ENCODE measurements at places on chromosomes 13 and 19.

DNA sequence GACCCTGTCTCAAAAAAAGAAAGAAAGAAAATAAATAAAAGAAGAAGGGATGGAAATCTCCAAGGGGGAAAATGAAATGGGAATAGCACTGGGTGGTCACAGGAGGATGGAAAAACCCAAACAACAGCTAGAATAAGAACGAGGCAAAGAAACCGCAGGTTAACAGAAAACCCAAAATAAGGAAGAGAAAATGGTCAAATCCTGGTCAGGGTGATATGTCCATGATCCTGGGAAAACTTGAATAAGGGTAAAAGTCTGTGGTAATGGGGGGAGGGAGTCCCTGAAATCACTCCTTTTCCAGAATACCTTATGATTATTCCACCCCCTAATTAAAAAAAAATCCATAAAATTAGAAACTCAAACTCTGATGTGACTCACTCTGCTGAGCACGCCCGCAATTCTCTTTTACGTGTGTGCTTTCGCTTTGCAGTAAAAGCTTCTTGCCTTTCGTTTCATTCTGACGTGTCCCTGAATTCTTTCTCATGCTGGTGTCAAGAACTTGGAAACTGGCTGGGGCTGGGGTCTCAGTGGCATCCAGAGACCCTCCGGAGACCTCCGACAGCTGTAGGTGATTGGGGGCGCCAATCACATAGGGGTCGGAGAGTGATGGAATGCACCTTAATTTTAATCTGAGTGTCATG lies 4.3 kb upstream of the NAXD start:
- DNase-seq, result no peak

DNA sequence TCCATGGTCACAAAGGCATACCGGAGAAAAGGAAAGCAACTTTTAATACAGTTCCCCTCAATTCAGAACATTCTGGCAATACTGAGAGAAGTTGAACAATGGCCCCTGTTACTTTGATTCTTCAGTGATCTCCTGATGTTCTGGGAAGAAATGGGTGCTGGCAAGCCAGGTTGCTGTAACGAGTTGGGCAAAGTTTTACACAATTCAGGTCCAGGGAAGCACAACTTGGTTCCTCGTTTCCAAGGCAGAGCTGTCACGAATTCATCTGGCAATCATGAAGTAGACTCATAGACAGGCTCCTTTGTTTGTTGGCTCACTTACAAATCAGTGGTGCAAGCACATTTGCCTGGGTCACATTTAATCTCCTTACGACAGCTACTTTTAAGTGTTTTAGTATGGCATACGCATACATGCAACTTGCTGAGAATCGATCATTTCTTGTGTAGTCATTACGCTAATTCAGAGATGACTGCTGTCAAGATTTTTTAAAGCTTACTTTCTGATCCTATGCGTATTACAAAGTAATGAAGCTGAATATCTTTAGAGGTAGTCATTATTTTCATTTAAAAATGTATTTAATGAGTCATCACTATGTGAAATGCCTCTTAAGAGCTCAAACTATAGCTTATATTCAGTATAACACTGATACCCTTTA lies 174.7 kb downstream of the GPC5 start:
- no peak for DNase-seq

DNA sequence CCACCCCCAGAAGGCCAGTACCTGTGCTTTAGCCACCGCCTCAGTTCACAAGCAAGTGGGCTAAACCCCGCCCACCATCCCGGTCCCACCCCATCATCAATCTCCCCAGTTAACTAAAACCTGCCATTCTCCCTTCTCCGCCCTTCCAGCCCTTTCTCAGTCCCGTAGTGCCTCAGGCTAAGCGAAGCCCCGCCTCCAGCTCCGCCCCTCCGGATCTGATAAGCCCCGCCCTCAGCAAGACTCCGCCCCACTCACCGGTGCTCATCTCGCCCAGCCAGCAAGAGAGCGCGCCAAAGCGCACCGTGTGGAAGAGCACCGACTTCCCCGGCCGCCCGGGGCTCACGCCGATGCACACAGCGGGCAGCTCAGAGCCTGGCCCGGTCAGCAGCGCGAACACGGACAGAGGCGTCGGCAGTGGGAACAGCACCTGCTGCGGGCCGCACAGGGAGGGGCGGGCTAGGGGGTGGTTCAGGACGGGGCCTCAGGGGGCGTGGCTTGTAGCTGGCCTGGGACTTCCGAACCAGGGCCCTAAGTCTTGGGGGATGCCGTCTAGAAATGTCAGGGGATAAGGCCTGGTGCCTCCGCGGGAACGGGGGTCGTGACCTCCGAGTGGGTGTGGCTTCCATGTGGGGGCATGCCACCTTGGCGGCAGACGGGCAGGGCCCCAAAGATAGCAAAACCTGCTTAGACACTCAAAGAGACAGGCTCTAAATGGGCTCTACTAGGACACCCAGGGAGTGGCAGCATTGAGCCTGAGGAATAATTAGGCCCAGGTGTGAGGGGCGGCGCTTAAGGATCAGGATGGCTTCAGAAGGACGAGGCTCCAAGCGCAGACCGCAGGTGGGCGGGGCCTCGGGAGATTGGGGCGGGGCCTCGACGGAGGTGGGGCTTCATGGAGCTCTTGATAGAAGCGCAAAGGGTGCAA lies 21.4 kb downstream of the MAP4K1 start:
- no peak for DNase-seq

DNA sequence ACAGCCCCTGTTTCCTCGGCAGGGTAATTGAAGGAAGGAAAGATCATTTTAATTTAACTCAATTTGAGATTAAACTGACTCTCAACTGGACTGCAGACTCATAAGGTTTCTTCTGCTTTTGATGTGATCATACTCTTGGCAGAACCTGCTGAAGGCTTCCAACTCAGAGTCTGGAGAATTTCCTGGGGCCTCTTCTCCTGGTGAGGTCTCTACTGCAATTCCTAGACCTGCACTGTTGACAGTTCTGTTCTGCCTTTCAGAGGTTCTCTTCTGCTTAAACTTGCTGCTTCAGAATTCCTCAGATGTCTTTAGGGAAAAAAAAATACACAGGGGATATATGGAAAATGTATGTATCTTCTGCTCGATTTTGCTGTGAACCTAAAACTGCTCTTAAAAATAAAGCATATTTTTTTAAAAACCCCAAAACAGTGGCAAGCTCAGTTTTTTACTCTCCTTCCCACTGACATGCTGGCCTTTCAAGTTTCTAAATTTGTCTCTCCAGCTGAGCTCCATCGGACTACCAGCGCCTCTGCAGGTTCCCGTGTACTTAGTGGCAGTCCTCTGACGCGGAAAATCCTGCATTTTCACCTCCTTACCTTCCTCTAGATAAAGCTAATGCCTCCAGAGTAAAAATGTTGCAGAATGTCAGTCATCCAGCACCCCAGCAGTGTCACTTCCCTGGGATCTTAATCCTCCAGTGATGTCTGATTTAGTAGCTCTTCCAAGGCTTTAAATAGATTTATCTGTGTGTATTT lies 733.5 kb upstream of the SGCG start:
- DNase-seq, result no peak

Data from CD4-positive, alpha-beta T cell treated with Interleukin-4 for 1 hour (primary cell).